ENCODE measurements at places on chromosomes 12 and 14.

DNA sequence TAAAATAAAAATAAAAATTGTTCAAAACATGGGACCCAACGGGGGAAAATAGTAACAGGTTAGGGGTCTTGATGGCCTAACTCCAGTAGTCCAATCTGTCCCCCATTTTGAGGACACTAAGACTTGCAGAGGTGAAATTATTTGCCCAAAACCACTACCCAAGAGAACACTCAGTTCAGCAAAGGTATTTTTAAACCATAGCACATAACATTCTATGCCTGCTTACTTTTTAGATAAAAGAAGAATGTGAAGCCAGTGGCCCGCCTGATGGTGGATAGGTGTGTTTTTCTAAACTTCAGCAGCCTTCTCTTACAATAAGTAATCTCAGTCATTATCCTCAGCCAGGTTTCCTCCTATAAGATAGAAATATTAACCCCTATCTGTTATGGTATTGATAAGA, 45.5 kb downstream of the ZNF641 start:
- DNase-seq = no peak

- DNase-seq = peak; percentile 22
These were observed 7.5 kb downstream of the RESF1 start for GRCh38 chr12:31966558-31967205.

DNA sequence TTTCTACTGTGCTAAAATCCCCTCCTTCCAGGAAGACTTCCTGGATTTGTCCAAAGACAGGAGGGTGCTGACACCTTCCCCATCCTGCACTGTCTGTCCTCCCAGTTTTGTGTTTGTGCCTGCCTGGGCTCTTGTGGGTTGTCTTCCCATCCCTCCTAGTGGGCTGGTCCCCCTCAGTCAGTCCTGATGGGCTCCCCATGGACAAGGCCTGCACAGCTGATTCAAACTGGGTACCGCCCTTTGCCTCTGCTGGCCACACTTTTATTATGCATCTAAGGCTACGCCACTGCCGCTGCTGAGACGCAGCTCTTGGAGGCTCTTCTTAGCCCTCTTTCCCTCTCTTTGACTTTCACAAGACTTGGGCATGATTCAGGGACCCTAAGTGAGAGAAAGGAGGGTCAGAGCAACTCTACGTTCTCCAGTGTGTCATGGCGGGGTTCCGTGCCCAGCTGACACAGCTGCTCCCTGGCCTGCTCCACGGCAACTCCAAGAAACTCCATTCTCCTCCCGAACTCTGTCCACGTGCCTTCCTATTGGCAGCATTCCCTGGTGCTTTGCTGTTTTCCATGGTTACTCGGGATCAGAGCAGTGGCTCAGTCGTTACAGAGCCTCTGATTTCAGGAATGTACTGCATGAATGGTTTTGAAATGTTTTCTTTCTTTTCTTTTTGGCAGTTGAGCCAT, 3.8 kb upstream of the KRT85 start:
- no peak for DNase-seq

GRCh38 chr12:25800101-25800500, 158.4 kb upstream of the RASSF8 start:
- DNase-seq = no peak

- DNase-seq = no peak
These were observed 264.4 kb downstream of the FOXG1 start for GRCh38 chr14:29030970-29031369.

- no peak for DNase-seq
These were observed 212.8 kb upstream of the SSTR1 start for GRCh38 chr14:37994846-37995372.

DNA sequence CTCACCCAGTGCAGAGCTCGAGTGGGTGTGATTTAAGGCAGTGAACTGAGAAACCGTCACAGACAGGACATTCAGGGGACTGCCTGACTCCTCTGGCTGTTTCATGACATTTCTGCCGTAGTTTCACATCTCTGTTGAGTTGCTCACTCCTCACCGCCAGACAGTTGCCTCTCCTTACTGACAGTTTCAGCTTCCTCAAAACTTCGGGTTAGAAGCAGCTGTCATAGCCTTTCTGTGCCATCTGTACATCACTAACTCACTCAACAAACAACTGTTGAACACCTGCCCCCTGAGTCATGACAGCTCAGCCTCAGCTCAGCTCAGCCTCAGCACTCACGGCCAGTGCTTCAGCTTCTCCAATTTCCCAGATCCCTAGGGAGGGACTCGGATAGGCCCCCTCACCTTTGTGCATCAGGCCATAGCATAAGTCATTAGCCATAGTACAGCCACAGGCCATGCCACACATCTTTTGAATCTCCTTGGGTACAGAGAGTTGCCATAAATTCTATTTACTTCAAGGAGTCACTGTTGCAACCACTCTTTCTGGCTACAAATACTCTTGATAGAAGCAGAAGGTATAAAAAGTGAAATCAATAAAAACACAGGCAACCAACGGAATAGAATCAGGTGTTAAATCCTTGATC, 6.2 kb upstream of the SLC15A4 start:
- peak; percentile 90 for DNase-seq

GRCh38 chr14:34502001-34502400, 37.5 kb downstream of the EAPP start:
- DNase-seq = no peak

DNA sequence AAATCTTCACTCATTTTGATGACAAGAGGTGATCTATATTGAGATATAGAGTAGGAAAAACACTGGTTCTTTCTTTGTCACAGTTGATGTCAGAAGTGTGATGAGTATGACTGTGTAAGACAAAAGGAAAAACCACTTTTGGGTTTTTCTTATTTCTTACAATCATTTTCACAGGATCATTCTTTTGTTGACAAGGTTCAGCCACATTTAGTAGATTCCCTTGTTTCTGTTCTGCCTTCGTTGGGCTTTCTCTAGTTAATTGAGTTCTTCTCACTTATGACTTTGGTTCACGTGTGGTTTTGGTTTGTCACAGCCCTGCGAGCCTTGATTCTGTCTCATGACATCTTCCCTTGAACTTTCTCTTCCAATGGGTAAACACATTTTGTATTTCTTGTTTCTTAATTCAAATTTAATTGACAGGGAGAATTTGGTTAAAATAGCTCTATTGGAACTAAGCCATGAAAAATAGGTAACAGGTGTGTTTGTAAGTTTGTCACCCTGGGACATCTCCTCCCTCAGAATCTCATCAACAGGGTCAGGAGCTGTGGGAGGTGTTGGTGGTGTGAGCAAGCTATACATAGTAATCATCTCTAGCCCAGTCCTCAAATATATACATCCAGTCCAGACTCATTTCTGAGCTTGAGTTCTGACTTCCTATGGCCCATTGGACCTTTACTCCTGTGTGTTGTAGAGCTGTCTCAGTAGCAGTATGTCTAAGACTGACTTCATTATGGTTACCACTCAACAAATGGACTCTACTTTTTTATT, 255.3 kb downstream of the BMP4 start:
- no peak for DNase-seq

GRCh38 chr12:54932691-54933090, 51.9 kb downstream of the TESPA1 start:
- DNase-seq = peak; percentile 70

GRCh38 chr14:24075485-24076301, 4.3 kb downstream of the CPNE6 start:
- DNase-seq = no peak

DNA sequence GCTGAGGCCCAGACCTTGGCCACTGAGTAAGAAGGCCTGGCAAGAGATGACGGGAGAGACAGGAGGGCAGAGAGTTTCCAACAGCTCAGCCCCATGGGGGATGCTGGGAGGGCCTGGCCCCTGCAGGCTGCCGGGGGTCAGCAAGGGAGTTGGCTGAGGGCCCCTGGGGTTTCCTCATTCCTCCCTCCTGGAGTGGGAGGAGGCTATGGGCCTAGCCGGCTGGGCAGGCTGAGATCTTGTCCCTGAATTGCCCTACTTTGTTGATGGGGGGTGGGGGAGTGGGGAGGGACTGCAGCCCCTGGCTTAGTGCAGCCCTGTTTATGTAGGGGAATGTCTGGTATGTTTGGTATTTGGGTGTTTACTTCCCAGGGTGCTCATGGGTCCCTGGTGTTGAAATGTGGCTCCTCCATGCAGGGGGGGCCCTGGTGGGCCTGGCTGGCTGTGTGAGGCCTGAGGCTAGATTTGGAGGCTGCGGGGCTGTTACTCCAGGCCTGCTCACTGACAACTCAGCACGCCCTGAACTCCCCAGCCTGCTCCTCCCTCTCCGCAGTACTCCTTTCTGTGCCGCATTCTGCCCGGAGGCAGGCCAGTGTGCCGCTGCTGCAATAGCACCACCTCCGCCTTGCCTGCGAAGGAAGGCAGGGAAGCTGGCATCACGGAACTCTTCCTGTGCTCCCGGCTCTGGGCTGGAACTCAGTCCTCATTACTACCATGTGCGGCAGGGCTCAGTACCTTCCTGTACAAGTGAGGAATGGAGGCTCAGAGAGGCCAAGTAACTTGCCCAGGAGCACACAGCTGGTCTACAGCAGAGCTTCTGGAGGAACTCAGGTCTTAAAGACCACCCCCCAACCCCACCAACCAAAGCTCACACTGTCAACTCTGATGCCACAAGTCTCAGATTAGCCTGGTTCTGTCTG, 25.3 kb downstream of the JDP2 start:
- DNase-seq = no peak

DNA sequence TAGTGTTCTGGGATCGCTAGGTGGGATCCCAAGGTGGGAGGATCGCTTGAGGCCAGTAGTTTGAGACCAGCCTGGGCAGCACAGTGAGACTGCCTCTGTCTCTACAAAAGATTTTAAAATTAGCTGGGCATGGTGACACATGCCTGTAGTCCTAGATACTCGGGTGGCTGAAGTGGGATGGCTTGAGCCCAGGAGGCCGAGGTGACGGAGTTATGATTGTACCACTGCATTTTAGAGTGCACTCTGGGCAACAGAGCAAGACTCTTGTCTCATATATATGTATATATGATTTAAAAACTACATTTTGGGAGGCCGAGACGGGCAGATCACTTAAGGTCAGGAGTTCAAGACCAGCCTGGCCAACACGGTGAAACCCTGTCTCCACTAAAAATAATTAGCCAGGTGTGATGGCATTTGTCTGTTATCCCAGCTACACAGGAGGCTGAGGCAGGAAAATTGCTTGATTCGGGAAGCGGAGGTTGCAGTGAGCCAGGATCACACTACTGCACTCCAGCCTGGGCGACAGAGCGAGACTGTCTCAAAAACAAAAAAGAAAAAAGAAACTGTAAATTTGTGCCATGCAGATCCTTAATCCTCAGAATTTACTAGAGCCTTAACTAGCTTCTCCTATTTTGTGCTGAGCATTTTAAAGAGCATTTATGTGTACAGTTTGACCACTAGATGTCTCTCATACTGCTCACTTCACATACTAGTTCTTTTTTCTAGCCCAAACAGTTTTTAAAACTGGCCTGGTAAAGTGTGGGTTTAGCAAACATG, 114.8 kb downstream of the MON2 start:
- DNase-seq = peak; percentile 69

DNA sequence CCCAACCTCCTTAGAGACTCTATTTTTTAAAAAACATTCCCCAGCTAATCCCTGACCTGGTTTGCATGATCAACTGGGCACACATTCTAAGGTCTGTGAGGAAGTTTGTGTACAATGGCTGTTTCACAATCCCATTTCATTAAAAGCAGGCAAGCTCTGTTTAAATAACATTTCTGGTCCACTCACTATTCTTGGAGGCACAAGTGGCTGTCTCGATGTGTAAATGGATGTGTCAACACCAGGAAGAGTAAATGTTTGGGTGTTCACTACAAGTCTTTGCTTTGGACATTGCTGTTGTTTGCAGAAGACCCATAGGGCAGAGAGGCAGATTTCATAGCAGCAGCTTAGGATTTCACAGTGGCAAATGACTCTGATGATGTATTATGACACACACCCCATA, 98.3 kb downstream of the PDZRN4 start:
- DNase-seq = peak; percentile 12

DNA sequence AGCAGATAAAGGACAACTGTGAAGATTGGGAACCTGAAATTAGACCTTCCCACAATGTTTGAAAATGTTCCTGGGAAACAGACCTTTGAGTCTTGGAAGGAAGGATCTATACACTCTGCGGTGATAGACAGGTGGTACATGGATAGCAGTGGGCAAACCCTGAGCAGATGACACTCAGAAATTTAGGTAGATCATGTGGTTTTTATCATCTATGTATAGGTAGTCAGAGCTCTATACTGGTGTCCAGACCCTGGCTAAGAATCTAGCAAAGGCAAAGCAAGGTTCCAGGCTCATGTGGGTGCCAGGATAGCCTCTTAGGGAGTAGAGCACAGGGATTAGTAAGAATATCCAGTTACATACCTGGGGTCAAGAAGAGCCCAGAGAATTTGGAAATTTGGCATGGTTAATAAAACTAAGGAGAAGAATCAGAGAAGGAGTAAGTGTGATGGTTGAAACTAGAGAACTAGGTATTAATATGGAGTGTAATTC, 331.2 kb upstream of the FBXO33 start:
- no peak for DNase-seq

- peak; percentile 3 for DNase-seq
These were observed 38.9 kb upstream of the KTN1 start for GRCh38 chr14:55540847-55541773.

GRCh38 chr12:97567619-97568110, 105.1 kb downstream of the RMST start:
- no peak for DNase-seq

DNA sequence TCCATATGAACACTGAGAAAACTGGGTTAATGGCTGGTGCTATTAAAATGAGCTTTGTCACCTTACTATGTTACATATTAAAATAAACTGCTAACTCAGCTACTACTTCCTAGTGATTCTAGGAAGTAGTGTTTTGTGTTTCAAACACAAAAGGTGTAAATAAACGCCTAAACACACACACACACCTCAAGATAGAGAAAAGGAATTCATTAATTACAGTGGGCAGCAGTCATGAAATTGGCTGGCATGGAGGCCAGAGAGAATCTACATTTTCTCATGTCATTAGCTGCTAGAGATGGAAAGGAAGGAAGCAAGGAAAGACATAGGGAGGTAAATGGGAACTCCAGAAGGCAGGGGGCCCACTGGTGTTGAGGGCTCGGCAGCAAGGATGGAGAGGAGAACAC, 787 bp upstream of the PRMT5 start:
- DNase-seq = no peak

- no peak for DNase-seq
These were observed 86.4 kb upstream of the NOS1 start for GRCh38 chr12:117447665-117448366.
